ENCODE measurements at places on chromosomes 12 and 14.
A peak's percentile ranks its signal among the peaks of the same experiment; 100 is the strongest.

DNA sequence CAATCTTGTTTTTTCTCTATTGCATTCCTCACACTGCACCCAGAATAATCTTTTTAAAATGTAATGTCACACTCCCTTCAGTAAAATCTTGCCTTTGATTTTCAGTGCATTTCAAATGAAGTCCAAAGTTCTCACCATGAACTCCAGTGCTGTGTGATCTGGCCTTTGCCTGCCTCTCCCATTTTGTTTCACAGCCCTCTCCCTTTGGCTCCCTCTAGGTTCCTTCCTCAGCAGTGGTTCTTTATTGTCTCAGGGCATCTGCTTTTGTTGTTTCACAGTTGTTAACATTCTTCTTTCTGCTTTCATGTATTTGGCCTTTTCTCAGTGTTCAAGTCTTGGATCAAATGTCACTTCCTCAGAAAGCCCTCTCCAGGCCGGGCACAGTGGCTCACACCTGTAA, 84.5 kb upstream of the AMN1 start:
- DNase-seq: no peak

- DNase-seq: no peak
These were observed 38.1 kb downstream of the PZP start for GRCh38 chr12:9169979-9170634.

GRCh38 chr12:32834122-32834521, 62.5 kb downstream of the PKP2 start:
- no peak for DNase-seq

- DNase-seq: peak; percentile 84
These were observed 210.5 kb downstream of the FOXN3 start for GRCh38 chr14:89206389-89207031.

GRCh38 chr12:78018939-78019338, 188.2 kb downstream of the NAV3 start:
- no peak for DNase-seq

GRCh38 chr14:83491091-83491490, 1957.4 kb upstream of the SEL1L start:
- DNase-seq: no peak

- no peak for DNase-seq
These were observed 77.2 kb downstream of the BTG1 start for GRCh38 chr12:92068459-92068858.

- DNase-seq: no peak
These were observed 45.4 kb upstream of the EPS8 start for GRCh38 chr12:15834575-15834974.

DNA sequence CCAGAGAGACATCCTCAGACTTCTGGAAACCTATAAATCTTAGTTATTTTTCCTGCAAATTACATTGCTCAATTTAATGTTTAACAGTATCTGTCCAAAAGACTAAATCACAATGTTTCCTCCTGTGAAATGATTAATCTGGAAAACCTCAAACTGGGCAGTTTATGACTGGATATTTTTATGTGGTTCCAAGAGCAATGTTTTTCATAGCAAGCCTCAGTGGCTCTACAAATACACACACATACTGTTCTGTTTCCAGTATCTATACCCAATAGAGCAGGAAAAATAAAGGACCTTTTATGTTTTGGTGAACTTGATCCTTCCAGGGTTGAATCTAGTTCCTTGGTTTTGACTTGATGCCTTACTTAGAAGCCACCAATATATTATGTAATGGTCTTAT, 9.2 kb downstream of the NID2 start:
- no peak for DNase-seq

DNA sequence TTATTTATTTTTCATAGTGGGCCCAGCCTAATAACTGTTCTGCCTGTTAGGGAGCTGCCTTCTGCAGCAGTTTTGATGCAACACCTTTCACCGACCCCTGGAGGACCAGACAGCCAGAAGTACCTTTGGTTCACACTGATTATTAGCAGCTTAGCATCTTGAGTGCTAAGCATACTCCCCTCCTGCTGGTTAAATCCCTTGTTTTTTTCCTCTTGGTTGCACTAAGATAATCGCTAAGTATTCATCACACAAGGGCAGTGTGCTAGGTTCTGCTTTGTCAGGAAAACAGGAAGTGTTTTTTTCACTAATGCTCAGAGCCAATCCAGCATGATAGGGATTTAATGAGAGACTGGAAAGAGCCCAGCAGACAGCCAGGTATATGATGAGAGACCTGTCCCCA, 437.0 kb downstream of the FUT8 start:
- DNase-seq: no peak

GRCh38 chr14:93712079-93712837, 76.0 kb downstream of the PRIMA1 start:
- no peak for DNase-seq

DNA sequence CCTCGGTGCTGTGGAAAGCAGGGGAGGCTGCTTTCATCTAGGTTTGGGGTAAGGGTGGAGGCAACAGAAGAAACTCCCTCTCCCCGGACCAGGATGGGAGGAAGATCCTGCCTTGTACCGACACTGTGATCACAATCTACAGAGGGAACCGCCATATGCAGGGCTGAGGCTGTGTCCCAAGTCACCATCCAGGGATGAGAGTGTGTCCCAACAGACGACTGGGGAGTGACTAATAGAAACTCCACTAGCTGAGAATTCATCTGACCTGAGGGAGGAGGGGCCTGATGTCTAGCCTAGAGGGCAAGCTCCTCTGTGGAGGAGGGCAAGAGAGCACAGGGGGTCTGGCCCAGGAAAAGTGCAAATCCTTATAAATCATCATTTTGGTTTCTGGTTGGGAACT, 172.4 kb downstream of the CALM1 start:
- no peak for DNase-seq

DNA sequence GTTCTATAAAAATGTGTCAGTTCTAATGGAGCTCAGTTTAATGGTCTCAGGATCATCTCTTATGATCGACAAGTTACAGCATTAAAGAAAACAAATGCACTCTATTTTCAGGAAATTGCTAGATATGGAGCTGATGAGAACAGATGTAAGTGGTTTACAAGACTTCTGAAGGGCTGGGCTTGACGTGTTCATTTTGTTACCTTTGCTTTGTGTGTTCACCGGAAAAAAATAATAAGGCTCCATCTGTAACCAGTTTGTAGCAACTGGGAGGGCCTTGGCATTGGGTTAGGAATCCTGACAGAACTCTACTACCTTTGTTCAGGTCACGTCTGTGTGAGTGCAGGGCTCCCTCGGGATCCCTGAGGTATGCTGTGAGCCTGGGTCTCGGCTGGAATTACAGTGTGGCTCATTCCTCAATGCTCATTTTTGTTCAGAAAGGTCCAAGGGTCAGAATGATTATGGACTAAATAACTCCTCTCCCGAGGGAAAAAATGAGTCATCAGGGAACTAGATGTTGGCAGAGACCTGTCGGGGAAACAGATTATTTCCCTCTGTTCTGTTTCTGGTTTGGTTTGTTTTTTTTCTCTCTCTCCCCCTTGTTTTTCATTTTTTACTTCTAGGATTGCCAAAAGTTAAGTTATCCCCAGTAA, 158.0 kb downstream of the SLC5A8 start:
- no peak for DNase-seq

DNA sequence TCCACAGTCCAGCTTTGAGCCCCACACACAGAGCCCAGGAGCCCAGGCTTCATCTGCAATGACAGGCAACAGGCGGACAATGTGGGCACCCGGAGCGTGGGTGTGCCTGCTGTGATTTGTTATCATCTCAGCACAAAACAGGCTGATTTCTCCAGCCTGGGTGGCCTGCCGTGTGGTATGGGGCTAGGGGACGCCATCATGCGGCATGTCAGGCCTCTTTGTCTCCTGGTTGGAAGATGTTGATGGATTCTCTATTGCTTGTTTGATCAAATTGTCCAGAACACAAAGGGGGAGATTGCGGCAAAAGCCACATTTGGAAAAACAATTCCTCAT, 147.1 kb downstream of the KIF26A start:
- DNase-seq: no peak

DNA sequence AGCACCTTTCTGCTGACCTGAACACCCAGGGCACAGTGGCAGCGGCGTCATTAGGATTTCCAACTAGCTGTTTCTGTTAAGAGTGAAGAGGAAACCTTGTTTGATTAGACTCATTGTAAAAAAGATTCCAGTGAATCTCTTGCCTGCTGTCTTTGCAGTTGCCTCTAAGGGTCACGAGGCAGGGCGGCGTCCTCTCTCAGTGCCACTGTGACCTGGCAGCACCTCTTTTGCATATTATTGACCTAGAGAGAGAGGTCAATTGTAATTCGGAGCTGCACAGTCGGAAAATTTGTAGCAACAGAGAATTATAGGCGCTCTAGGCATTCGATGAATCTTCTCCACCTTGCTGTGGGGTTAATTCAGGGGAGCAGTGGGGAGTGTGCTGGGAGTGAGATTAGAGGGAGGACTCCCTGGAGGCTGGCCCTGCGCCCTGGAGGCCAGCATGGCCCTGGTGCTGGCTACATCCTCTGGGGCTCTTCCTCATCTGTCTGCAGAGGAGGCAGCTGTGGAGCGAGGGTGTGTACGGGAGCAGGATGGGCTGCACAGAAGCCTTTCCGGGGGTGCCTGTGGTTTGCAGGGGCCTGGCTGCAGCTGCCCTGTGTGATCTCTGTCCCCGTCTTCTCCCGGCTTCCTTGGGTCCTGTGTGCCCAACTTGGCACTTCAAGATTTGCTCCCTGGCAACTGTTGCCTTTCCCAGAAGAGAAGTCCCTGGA, 14.3 kb downstream of the PACS2 start:
- DNase-seq: no peak
